ENCODE measurements at places on chromosomes 16 and 17. TPM values are rescaled to one million over a fixed set of nuclear protein-coding genes. Genes with fewer than 3 reads are reported as not detected.

- H3K4me1 ChIP-seq = no peaks in the 10 kb centered on the region
- H3K36me3 ChIP-seq = no peaks in the 10 kb centered on the region
- H3K4me3 ChIP-seq = no peak overlapping the region
- DNase-seq = peak; percentile 3
Observed at GRCh38 chr16:64705443-64705842, 416.4 kb downstream of the CDH11 start.

DNA sequence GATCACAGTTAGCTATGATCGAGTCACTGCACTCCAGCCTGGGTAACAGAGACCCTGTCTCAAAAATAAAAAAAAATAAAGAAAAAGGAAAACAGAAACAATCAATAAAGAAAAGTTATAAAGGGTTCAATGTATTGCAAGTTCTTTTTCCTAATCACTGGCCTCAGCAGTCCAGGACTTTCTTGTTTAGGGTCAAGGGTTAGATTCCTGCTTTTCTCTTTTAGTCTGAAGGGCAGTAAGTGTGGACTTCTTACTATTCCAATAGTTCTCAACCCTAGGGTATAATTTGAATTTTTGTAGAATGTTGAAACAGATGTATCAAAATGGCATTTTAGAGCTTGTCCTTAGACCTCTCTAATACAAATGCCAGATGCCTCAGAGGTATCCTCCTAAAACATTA, 27.3 kb downstream of the SMYD4 start:
- no peaks in the 10 kb centered on the region for H3K4me1 ChIP-seq
- no peak for DNase-seq
- H3K27ac ChIP-seq = no peak overlapping the region
- H3K4me3 ChIP-seq = no peak overlapping the region
- H3K36me3 ChIP-seq = peaks cover 22% of the 10 kb centered on the region
- H3K27me3 ChIP-seq = no peaks in the 10 kb centered on the region

The MYH1 gene
- total RNA-seq = not detected

The HAS3 gene
- 0.28 TPM for total RNA-seq

The RPH3AL gene
- 1.8 TPM for total RNA-seq

The DLX4 gene
- total RNA-seq = not detected

The HNF1B gene
- not detected for total RNA-seq

The TMEM238L gene
- not detected for total RNA-seq

The AARSD1 gene
- total RNA-seq = 55.0 TPM

Data from IMR-90 (cell line).